ENCODE measurements at places on chromosomes 16 and 17. TPM values are rescaled to one million over a fixed set of nuclear protein-coding genes. Genes with fewer than 3 reads are reported as not detected.

The ZP2 gene
- total RNA-seq: 4.1 TPM

DNA sequence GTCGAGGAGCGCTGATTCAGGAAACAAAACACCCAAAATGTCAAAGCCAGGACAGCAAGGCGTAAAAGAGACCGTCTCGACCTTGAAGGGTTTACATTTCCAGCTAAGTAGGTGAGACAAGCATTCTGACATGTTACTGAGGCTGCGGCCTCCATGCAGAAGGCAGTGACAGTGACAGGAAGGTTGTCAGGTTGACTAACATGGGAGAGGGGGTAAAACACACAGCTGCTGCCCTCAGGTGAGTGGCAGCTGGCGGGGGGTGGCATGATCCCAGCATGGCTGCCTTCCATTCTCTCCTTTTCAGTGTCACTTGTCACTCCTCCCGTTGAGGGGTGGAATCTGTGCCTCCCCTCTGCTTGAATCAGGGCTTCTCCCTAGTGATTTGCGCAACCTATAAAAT, 31.9 kb upstream of the CRHR1 start:
- DNase-seq: no peak

GRCh38 chr17:49333804-49334203, 28.2 kb downstream of the ZNF652 start:
- DNase-seq: no peak

GRCh38 chr17:63611354-63611753, 10.7 kb downstream of the TACO1 start:
- no peak for DNase-seq

The VTN gene
- not detected for total RNA-seq

All from endothelial cell (in vitro differentiated cells).